ENCODE measurements at places on chromosomes 13 and 19.

DNA sequence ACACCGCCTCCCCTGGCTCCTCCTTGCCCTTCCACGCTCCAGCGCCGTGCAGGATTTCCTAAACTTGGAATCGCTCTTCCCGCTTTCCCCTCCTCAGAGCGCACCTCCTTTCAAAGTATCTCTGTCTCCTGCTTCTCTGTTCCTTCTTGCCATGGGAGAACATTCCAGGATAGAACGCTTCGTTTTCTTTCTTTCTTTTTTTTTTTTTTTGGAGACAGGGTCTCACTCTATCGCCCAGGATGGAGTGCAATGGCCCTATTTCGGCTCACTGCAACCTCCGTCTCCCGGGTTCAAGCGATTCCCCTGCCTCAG, 574 bp upstream of the XPO4 start:
- DNase-seq, result no peak

DNA sequence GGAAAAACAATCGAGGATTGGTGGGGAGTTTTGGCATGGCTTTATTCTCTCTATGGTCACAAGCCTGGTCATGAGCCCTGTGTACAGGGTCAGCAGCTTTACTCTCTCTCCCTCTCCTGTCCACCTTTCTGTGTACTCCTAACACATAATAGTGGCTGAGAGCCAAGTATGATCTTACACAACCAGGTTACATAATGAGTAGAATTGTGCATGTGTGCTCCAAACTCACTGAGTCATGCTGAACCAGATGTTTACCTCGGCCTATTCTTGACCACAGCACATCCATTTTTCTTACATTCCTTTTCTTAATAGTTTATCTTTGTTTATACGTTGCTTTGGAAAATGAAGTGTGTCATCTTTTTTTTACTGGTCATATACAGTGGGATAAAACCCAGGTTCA, 53.1 kb downstream of the ZNF254 start:
- no peak for DNase-seq

DNA sequence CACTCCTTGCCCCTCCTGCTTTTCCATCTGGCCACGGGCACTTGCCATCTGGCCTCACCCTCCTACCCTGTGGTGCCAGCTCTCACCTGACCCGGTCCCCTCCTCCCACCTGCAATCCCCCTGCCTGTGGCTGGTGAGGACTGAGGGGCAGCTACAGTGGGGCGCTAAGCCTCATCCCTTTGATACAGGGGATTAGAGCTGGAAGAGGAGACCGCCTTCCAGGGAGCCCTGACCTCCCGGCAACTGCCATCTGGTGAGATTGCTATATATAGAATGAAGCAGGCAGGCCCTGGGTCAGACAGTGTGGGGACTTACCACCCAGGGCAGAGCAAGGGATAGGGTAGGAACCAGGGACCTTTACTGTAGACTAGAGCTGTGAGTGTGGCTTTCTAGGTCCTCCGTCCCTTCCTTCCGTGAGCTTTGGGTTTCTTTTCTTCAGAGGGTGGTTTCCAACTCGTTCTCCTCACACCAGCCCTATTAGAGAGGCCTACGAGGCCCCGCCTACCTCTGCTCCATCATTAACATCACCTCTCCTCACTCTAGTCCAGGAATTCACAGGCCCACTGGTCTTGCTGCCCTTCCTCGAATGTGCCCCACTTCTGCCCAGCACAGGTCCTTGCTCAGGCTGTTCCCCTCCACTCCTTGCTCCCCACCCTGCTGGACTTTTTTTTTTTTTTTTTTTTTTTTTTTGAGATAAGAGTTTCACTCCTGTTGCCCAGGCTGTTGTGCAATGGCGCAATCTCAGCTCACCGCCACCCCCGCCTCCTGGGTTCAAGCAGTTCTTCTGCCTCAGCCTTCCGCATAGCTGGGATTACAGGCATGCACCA, 7.7 kb downstream of the KASH5 start:
- DNase-seq, result no peak

- no peak for DNase-seq
Measured at GRCh38 chr19:45817725-45818301, 2.7 kb upstream of the RSPH6A start.

GRCh38 chr13:108948251-108948671, 318.9 kb downstream of the MYO16 start:
- no peak for DNase-seq

GRCh38 chr19:19106056-19106551, 32.2 kb downstream of the TMEM161A start:
- no peak for DNase-seq

GRCh38 chr19:49125025-49125731, 5.8 kb downstream of the PPFIA3 start:
- DNase-seq, result no peak

- DNase-seq, result no peak
Measured at GRCh38 chr13:112716461-112716820, 26.6 kb downstream of the ATP11A start.

DNA sequence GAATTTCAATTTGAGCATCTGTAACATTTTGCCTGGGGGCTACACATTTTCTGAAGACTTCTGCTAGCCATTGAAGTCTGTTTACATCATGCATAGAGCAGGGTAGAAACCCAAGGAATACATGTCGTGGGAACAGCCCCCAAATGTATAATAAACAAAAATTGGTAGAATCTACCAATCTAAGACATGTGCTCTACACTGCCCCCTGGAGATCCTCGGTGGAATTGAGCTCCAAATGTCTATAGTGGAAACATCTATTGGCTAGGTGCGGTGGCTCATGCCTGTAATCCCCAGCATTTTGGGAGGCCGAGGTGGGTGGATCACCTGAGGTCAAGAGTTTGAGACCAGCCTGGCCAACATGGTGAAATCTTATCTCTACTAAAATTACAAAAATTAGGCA, 57.3 kb downstream of the MBD3L2B start:
- DNase-seq, result no peak

GRCh38 chr19:40691421-40692211, 1.2 kb upstream of the NUMBL start:
- no peak for DNase-seq

DNA sequence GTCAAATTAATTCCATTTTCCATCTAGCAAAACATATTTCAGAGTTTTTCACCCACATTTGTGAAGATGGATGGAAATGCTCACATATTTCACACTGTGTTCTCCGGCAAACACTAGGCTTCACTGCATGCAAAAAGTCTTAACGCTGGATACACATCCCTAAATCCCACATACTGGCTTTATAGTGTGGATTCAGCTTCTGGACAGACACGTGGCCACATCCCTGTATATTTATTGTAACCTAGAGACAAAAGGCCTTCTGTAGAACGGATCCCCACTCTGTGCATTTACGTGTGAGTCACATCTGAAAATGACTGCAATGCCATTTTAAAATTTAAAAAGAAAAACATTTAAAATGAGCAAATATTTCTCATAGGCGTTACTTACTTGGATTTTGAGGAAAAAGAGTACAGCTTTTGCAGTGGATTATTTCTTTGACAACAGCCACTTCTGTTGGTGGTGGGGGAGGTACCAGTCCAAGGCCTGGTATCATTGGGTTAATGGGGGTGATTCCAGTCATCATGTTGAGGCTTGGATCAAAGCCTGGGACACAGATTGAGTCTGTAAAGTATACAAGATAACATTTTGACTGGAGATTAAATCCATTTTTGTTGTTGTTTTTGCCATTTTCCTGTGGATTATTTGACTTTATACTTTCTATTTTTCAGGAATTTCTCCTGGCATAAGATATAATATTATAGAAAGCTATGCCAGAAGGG, 337.7 kb downstream of the DNAJC15 start:
- no peak for DNase-seq

DNA sequence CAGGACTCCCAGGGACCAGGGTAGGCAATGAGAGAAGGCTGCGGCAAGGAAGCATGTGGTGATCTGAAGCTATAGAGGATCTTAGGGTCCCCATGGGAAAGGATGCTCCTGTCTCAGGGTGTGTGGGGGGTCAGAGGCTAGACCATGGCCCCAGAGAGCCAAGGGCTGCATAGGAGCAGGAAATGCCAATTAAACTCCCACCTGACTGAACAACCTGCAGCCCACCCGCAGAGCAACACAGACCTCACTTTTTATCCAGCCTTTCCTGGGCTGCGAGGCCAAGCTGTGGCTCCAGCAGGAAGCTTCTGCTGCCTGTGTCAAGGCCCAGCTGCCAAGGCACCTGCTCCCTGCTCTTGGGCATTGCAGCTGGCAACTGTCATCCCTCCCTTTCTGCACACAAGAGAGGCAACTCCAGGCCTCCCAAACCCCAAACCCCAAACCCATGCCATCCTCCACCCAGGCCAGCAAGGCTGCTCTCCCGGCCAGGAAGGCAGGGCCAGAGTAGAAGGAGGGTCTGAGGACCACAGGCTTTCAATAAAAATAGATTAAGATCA, 290.1 kb downstream of the FOXO1 start:
- DNase-seq, result no peak

GRCh38 chr13:75324413-75324940, 157.5 kb downstream of the TBC1D4 start:
- DNase-seq, result no peak

DNA sequence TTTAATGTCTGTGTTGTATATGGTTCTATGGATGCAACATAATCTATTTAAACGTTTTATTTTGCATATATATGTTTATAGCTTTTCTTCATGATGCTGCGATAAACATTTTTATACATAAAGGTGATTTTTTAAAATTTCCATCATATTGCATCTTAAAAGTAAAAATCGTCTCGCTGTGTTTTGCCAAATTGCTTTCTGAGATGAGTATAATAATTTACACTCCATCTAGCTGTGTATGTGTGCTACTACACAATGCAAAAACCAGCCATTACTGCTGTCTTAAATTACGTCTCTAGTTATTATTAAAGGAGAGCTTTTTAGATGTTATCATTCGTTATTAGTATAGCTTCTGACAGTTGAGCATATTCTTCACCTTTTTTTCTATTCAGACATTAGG, 37.2 kb downstream of the METTL21C start:
- DNase-seq, result no peak
